ENCODE measurements at places on chromosomes 5 and 9.

- no peak for DNase-seq
Observed at GRCh38 chr5:174491265-174491664, 233.1 kb upstream of the MSX2 start.

GRCh38 chr9:127545196-127546124 lies 66.6 kb upstream of the STXBP1 start:
- peak; percentile 66 for DNase-seq

DNA sequence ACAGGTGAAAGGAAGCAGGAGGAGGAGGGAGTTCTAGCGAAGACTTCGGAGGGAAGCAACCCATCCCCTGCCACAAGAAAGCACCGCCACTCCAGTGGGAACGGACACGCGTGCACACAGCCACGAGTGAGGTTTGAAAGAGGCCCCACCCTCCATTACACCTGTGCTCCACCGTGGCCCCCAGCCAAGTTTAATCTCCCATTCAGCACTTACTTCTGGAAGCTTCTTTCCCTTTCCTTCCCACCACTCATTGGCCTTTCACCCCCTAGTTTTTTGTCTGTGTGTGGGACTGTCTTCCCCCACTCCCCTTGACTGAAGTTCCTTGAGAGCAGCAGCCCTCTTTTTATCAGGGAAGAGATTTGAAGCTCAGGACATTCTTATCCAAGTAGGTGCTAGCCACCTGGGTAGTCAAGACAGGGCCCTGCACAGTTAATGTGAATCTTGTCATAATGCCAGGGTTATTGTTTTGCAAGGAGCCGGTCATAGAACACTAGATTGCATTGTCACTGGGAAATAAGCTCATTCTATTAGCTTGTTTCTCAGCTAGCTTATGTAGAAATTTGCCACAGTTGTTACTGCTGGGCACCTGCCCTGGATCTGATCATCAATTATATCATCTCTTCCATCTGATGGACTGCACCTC lies 256.0 kb downstream of the DOCK8 start:
- no peak for DNase-seq

DNA sequence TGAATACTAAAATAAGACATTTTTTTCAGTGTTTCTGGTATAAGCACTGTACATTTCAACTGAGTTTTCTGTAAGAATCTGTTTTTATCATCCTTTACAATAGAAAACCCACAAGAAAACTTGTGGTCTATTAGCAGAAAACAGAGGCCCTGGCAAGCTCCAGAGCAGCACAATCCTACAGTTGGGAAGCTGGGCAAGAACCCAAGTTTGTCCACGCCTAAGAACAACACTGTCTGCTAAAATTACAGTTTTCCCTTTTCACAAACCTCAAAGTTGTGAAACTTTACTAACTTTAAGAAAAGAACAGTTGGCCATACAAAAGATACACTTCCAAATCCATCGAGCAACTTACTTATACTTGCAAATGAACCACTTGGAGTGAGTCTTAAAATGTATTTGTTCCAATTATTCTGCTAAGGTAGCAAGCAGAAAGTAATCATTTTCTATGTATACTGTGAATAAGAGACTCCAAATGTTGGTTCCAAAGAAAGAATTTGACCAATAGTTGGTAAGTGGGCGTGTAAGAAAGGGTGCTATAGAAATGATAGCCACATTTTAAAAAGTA lies 982.0 kb upstream of the ARRDC3 start:
- DNase-seq, result peak; percentile 39

GRCh38 chr5:180621311-180621710 lies 28.1 kb downstream of the FLT4 start:
- no peak for DNase-seq

GRCh38 chr9:33354651-33355211 lies 47.6 kb downstream of the AQP7 start:
- peak; percentile 8 for DNase-seq

- no peak for DNase-seq
Observed at GRCh38 chr5:133605323-133605722, 7.0 kb downstream of the FSTL4 start.

GRCh38 chr5:33809936-33810335 lies 81.9 kb downstream of the ADAMTS12 start:
- no peak for DNase-seq

DNA sequence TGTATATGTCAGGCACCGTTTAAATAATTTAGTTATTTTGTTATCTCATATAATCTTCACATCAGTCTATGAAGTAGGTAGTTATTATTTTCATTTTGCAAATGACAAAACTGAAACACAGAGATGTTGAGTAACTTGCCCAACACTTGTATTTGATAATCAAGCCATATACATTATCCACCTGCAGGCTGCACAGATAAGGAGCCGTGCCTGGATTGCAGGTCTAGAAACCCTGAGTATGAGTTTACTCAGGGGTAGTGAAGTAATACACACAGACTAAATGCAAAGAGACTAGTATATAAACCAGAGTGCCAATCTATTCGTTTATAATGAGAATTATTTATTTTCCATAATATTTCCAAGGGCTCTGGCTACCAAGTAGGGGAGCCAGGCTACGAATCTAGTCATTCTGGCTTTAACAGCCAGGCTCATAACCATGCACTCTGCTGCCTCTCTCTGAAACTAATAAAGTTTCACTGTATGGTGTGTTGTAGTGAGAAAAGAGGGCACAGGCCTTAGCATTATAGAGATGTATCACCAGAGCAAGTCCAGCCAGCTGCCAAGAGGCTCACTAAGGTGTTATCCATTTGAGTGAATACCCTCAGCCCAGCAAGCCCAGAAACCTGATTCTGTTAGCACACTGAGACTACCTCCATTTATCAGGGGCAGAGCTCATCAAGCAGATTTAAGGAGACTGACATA lies 4.5 kb downstream of the HEMGN start:
- no peak for DNase-seq

DNA sequence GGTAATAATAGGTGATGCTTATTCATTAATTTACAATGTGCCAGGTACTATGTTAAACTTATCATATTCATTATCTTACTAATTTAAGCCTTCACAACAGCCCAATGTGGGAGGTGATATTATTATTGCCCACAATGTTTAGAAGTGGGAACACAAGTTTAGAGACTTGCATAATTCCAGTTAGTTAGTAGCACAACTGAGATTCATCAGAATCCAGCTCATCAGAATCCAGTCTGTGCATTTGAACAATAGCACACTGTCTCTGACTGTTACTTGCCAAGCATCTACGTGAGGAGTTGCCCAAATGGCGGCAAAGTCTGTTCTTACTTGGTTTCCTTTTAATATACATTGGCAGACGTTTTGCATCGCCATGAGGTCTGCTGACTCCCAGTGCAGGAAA lies 110.9 kb upstream of the BASP1 start:
- no peak for DNase-seq

DNA sequence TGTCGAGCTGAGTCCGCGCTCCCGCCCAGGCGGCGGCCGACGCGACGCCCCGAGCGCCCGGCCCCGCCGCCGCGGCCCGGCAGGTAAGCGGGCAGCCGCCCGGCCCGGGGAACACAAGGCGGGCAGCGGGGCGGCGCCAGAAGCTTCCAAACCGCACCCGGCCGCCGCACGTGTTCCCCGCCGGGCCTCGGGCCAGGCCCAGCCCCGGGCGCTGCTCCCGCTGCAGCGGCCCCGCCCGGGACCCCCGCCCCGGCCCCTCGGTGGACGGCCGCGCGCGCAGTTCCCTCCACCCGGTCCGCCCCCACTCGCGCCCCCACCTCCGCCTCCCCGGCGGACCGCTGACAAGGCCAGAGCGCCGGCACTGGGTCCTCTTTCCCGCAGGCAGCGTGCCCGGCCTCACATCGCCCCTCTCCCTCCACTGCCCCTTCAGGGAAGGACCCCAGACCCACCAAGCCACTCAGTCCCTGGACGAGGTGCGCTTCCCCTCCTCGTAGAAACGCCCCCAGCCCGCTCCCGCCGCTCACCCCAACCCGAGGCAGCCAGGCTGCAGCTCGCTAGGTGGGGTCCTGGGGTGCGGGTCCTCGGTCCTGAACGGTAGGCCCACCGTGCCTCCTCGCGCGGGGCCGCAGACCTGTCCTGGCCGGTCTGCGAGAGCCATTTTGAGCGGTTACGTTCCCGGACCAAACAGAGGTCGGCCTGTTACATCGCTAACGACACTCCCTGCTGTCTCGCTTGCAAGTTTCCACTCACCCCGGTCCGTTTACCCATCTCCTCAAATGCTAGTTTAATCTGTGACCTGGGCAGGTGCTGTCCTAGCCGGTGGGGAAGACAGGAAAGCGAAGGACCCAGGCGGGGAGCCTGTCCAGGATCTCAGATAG lies 475 bp downstream of the WDR5 start:
- DNase-seq, result peak; percentile 30

GRCh38 chr5:93677359-93677891 lies 64.0 kb downstream of the POU5F2 start:
- DNase-seq, result peak; percentile 97

DNA sequence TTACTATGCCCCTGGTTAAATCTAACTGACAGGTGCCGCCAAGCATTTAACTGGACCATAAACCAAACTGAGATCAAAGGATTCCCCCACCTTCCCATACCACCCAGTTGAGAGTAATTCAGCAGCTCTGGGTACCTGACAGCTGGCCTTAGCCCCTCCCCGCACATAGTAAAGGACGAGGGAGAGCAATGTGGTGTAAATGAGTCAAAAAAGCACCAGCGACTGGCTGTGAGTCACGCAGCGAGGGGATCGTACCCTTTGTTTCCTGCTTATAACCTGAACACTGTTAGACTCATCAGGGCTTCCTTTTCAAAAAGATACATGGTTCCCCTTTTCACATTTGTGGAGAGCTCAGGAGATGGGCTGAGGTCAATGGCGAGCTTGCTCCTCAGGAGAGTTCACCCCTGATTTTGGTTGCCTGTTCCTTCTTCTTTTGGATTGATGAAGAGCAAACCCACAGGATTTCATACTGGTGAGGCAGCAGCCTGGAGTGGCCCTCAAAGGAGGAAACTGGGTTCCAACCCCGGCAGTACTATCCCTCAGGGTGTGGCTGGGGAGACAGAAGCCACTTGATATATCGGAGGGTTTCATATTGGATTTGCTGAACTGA lies 71.5 kb downstream of the ANKRD33B start:
- DNase-seq, result peak; percentile 75

GRCh38 chr9:93595461-93595860 lies 19.1 kb downstream of the PHF2 start:
- DNase-seq, result no peak

GRCh38 chr9:91917436-91917835 lies 32.6 kb downstream of the ROR2 start:
- no peak for DNase-seq

DNA sequence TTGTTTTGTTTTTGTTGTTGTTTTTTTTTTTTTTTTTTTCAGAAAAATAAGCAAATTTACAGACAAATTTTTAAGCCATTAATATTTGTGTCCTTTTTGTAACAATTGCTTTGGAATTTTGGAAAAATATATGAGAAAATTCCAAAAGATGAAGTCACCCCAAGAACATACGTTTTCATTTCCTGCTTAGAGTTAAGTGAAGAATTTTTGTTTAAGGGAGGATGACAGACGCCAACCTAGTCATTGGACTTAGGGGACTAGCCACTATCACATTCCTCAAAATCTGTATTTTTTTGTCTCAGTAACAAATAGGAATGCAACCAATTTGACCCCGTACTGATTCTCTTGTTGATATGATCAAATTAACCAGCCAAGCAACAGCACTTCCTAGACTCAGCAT lies 433.9 kb upstream of the SLC30A5 start:
- peak; percentile 77 for DNase-seq

GRCh38 chr9:90095682-90096081 lies 490.9 kb downstream of the GADD45G start:
- DNase-seq, result no peak

DNA sequence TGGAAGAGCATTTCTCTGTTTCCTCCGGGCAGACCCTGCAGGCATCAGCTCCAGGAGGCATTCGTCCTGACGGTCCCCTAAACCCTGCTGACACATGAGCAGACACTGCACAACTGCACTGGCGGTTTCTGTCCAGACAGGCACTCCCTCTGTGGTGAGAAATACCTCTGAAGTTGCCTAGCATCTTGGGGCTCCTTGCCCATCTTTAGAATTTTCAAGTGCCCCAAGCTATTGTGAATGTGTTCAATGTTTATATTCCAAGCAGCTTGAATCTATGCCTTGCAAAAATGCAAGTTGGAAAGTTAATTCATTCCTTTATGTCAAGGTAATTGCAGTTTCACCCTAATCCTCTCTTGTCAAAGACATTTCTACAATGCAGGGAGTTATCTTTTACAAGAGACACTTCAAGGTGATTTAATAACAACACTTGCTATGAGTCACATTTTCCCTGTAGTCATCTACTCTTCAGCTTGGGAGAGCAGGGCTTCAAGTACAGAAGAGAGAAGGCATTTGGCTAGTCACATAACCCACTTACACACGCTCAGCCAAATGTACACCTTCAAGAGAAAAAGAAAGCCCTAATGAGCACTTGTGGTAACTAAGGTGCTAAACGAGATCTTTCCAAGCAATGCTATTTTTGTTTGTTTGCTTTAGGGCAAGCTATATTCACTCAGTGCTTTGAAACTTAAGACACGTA lies 302.5 kb downstream of the MLLT3 start:
- DNase-seq, result peak; percentile 66

- DNase-seq, result peak; percentile 69
Observed at GRCh38 chr9:83477571-83477970, 60.6 kb downstream of the FRMD3 start.

DNA sequence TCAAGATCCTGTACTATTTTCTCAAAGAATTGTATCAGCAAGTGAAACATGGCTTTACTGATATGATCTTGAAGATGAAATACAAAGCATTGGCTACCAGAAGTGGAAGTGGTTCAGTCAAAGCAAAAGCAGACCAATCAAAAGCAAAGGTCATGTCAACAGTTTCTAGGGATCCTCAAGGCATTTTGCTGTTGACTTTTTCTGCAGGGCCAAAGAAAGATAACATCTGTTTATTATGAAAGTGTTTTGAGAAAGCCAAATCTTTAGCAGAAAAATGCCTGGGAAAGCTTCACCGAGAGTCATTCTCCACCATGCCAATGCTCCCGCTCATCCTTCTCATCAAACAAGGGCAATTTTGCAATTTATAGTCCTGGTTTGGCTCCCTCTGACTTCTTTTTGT lies 90.3 kb upstream of the ACO1 start:
- DNase-seq, result peak; percentile 10

- no peak for DNase-seq
Observed at GRCh38 chr9:89738137-89738932, 133.5 kb downstream of the GADD45G start.

DNA sequence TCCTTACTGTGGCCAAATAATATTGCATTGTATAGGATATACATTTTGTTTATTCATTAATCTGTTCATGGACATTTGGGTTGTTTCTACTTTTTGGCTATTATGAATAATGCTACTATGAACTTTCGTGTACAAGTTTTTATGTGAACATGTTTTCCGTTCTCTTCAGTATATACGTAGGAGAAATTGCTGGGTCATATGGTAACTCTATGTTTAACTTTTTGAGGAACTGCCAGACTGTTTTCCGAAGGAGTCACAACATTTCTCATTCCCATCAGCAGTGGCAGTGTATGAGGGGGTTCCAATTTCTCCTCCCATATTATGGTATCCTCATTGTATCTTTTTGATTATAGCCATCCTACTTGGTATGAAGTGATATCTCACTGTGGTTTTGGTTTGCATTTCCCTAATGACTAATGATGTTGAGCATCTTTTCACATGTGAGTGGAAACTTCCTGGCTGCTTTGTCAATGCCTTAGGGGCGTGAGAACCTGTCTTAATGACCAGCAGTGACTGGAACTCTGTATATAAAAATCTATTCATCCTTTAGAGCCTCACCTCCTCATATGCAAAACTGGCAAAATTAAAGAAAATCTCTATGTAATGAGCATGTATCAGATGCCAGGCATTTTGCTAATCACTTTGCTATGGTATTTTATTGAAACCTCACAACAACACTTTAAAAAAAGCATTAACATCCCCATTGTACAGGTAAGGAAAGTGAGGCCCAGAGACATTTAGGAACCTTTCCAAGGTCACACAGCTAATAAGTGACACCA lies 47.8 kb upstream of the TGFBR1 start:
- peak; percentile 94 for DNase-seq

- no peak for DNase-seq
Observed at GRCh38 chr5:95916687-95917085, 45.0 kb downstream of the ELL2 start.

All from EH (cell line).